ENCODE measurements at places on chromosomes 2 and 18.

DNA sequence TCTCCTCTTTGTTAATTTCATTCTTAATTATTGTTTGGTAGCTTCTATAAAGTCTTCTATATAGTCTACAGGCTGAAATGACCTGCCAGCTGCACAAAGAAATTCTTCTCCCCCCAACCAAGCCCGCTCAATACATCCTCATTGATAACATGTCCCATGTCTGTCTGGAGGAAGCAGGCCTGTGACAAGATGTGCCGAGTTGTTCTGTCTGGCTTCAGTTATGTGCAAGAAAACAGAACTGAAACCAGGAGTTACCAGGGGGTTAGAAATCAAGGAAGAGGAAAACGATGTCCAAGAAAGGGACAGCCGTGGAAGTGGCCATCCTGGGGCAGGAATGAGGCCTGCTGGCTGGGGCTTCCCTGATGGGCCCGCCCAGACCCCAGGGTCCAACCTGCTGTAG lies 57.6 kb downstream of the MTCL1 start:
- DNase-seq = no peak

GRCh38 chr2:139916822-139917221 lies 1136.6 kb upstream of the NXPH2 start:
- no peak for DNase-seq

DNA sequence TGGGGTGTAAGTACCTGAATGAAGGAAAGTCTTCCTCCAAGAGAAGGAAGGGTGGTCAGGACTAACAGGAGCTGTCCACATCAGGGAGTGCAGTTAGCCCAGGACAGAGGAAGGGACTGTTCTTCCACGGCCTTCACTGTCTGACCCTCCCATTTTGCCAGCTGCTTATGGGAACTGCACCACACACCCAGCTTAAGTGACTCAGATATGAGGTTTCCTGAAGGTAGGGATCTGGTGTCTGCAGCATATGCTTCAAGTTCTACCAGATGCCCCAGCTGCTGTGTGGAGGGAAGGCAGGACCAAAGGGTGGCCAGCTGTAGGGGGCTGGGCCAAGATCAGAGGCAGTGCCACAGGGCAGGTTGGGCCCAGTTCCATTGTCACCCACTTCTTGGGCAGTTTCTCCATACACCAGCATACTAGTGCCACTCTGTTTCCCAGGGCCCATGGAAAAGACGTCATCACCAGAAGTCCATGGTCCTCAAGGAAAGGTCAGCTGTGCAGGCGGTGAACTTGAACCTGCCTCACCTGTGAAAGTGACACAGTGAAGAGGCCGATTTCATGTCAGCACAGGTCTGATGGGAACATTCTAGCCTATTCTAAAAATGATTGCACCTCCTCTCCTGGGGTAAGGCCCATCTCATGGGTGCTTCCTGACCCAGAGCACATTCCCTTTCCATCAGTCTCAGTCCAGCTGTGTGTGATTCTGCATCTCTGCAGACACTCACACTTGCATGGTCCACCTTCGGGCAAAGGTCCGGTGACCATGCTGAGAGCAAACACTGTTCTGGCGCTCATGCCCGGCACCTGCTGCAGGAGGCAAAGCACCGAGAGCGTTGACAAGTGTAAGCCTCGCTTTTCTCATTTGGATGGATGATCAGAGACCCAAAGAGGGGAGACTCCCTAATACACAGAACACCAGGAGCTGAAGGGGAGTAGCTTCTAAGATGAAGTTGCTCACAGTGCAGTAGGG lies 68.0 kb downstream of the ACAA2 start:
- DNase-seq = no peak

DNA sequence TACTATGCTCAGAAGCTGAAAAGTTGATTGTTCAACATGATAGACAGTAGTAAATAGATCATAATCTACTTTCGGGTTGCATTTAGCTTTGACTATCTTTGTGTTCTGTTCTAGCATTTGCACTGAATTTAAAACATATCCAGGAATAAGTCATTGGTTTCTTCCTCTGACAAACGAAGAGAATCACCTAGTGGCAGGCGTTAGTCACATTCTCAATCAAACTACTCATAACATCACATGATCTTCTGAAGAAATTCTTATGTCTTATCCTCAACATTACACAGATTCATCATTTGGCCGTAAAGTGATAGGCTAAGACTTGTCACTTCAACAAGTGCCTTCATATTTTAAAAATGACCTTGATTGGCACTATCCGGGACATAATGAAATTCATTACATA lies 63.6 kb upstream of the TTC21B start:
- DNase-seq = no peak

- DNase-seq = no peak
Observed at GRCh38 chr2:218317835-218318234, 25.5 kb upstream of the TMBIM1 start.

DNA sequence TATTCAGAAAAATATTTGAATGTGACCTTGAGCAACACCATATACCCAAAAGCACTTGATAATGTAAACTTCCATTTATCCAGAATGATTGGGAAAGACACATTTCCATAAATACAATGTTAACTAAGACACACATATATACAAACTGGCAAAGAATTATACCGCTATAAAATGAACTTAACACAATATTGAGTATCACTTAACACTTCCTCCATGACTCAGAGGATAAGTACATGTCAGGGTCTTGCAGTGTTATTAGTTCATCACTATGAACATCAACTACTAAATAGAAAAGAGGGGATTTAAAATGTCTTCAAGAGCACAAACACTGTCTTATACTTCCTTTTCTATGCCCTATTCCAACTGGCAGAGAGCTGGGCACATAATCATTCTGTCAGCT lies 18.6 kb downstream of the WDSUB1 start:
- no peak for DNase-seq

DNA sequence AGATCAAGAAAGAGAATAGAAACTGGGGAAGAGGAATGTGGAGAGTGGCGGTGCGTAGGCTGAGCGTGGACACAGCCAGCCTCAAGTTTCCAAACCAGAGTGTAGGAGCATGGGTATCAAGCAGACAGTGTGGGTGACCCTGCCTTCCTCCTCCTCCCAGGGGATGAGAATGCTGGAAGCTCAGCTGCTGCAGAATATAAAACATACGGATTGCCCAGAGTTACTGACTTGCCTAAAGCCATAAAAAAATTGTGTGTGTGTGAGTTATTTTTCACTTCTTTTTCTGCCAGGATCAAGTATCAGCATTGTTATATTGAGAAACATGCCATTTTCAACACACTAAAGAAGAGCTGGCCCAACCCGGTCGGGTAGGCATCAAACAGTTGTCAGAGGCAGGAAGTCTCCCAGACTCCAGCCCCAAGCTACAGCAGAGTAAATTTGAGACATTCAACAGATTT lies 333.3 kb upstream of the ACVR2A start:
- DNase-seq = no peak

GRCh38 chr2:206381881-206382280 lies 61.5 kb upstream of the ADAM23 start:
- no peak for DNase-seq

All from esophagus squamous epithelium (tissue), 5 donors.